ENCODE measurements at places on chromosomes 1 and 21.

DNA sequence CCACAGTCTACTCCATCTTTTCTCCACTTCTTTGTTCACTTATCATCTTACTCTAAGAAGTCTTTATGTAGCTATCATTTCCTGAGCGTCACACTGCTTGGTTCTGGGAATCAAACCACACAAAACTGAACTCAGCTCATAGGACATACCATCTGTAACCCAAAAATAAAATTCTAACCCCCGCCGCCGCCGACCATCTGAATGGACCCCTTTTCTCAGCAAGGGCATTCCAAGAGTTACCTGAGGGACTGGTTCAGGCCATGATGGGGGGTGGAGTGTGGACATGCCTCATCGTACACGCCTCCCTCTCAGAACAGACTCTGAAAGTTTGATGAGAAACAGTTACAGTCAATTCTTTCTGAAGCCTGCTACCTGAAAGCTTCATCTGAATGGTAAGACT lies 12.6 kb upstream of the CHI3L2 start:
- DNase-seq, result no peak

DNA sequence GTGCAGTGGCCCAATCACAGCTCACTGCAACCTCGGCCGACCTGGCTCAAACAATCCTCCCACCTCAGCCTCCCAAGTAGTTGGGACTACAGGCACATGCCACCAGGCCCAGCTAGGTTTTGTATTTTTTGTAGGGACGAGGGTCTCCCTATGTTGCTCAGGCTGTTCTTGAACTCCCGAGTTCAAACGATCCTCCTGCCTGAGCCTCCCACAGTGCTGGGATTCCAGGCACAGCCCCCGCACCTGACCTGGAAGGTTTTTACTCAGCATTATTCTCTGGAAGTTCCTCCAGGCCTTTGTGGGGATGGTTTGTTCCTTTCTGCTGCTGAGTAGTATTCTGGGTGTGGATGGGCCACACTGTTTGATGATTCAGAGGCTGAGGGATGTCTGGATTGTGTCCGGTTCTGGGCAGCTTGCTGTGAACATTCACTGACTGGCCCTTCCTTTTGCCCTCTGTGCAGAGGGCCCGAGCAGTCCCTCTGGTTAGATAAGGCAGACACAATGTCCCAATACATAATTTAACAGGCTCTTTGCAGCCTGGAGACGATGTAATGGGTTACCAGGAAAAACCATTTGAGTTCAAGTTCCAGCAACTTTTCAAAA lies 6.0 kb upstream of the TRAPPC10 start:
- no peak for DNase-seq

DNA sequence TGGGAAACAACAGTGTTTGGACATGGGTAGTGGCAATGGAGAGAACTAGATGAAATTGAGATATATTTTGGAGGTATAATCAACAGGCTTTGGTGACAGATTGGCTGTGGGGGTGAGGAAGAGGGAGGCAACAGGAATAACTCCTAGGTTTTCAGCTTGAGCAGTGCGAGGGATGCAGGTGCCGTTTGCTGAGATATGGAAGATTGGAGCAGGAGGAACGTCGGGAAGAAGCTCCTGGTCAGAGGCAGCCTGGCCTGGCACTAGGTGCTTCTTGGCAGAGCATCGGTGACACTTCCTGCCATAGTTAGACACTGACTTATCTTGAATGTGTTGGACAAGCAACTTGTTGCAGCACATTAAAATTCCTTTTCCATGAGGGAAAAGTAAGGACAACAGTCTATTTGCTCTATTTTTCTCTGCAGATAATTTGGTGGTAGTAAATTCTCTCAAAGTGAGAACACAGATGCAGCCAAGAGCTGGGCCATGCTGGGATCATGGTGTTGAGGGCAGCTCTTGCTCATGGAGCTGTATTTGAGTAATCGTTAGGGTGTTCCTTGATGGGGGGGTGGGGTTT lies 21.5 kb upstream of the MYSM1 start:
- DNase-seq, result no peak

- DNase-seq, result no peak
These were observed 1.7 kb downstream of the ANKRD65 start for GRCh38 chr1:1419363-1419812.

- peak; percentile 45 for DNase-seq
These were observed 46.5 kb downstream of the SAMD13 start for GRCh38 chr1:84347932-84348555.

DNA sequence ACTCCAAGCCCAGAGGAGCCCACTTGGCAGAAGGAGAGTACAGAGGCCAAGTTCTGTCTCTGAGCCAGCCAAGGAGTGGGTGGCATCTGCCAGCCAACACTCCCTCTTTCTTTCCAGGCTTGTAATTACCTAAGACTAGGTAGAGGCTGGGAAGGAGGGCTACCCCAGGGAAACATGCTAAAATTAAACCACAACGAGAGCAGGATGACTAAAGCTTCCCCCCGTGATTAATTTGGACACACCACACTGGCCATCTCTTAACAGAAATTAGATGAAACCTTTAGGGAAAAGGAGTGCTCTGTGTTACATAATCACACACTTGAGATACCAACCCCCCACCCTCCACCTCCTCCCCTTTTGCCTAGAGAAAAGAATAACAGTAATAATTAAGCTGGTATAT lies 102.1 kb upstream of the ZC3H12A start:
- no peak for DNase-seq

- DNase-seq, result no peak
These were observed 23.7 kb downstream of the FAF1 start for GRCh38 chr1:50936321-50936720.

- DNase-seq, result no peak
These were observed 71.5 kb upstream of the ACTL8 start for GRCh38 chr1:17683598-17683997.

DNA sequence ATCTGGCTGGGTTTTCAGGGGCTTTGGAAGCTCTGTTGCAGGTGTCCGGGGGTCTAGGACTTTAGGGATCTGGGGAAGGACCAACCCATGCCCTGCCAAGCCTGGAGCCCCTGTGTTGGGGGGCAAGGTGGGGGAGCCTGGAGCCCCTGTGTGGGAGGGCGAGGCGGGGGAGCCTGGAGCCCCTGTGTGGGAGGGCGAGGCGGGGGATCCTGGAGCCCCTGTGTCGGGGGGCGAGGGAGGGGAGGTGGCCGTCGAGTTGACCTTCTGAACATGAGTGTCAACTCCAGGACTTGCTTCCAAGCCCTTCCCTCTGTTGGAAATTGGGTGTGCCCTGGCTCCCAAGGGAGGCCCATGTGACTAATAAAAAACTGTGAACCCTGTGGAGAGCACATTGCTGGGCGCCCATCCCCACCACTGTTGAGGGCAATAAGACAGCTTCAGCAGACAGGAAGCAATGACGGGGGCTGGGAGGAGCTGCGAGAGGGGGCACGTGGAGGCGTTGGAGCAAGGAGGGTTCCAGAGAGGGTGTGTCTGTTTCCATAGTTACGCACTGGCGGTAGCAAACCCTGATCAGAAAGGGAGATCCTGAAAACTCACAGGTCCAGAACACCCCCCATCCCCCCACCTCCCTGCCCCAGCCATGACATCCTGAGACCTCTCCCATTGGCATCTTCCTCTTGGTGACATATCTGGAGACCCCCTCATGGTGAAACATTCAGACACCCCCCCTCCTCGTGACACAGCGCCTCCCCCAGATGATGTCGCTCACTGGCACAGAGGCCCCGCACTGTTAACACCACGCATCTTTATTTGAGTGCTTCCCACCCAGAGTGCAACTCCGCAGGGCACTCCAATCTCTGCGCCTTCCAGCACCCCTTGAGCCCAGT lies 8.4 kb downstream of the MYBPH start:
- no peak for DNase-seq

DNA sequence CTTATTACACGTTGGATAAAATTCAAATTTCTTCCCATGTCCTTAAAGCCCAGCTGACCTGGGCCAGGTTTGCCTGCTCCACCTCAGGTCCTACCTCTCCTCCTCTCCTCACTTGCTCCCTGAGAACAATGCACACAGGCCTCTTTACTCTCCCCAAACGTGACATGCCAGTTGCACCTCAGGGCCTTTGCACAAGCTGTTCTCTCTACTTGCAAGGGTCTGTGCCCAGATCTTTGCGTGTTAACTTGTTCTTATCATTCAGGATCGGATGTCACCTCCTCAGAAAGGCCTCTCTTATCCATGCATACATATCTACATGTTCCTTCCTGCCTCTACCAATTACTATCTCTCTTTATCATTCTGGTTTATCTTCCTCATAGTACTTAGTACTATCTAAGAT lies 14.7 kb upstream of the LEFTY1 start:
- DNase-seq, result no peak

DNA sequence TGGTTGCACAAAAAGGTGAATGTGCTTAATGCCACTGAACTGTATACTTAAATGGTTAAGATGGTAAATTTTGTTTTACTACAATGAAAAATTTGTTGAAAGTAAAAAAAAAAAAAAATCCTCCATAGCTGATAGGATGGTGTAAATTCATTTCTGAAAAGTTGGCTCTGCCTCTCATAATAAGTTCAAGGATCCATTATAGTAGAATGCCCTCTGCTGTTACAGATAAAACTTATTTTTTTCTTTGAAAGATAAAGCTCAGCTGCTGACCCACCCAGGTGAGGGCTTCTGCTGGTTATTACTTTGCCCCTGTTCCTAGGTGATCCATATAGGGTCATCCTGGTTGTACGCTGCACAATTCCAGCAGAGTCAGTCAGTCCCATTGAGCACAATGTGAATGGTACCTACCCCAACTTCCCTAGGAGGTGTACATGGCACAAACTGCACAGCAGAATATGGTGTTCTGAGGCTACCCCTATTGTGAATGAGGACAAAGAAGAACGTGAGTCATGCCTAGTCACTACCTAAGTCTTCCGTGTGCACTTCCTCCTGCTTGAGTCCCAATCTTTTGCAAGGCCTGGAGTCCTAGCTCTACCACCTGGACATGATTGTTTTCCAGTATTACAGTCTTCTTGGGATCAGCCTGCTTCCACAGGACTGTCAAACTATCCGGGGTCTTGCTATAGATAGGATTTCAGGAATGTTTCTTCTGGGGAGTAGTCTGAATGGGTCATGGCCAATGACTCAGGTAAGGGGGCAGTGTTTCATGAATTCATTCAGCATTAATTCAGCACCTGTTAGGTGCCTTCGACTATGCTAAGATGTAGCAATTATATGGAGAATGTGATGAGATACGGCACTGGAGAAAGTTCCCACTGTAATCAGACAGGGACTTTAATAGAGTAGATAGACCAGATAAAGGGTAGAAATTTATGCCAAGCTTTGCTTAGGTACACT lies 20.8 kb upstream of the CD5L start:
- DNase-seq, result no peak

- no peak for DNase-seq
These were observed 49.1 kb upstream of the IFNLR1 start for GRCh38 chr1:24235921-24236788.

DNA sequence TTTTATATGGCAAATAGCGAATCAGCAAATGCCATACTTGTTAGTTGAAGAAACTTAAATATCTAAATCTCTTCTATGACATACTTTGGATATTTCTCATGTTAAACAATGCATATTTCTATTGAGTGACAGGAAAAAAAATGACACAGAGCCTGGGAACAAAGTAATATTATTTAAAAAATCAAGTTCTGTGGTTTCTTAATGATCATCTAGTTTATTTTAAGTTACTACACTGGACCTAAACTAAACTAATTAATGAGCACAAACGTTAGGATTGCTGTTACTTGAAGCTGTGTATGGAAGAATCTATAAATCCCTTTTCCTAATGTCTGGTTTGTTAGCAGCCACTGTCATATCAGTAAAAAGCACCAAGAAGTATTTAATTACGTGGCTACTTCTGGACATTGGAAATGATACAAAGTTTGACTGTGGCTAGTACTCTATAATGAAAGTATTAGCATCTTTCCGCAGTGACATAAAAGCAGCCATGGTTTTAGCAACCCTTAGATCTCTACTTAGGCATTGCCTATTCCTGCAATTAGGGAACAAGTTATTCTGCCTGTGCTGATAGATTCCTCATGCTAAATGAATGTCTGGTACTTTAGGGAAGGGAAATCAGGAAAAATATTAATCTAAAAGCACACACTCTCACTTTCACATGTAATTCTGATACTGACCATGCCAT lies 981.7 kb upstream of the B3GALT2 start:
- no peak for DNase-seq

DNA sequence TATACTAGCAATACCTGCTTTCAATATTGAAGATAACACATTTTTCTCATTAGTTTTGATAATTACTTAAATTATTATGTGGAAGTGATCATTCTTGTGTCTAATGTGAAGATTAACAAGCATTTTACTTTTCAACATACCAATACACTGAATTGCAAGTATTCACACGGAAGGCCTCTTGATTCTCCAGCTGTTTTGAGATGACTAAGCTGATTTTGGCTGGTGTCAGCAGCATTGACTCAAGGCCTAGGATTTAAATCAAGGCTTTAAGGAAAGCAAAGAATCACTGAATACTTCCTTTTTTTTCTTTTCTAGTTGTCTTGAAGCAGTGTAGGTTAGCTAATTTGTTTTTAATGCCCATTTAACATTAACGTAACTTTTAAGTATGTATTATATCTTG lies 373.7 kb downstream of the SRGAP2C start:
- no peak for DNase-seq

GRCh38 chr1:207812778-207813511 lies 61.1 kb downstream of the CD46 start:
- no peak for DNase-seq

- no peak for DNase-seq
These were observed 32.3 kb upstream of the CRP start for GRCh38 chr1:159746666-159747065.

- DNase-seq, result no peak
These were observed 13.4 kb downstream of the LAPTM5 start for GRCh38 chr1:30744060-30744756.

DNA sequence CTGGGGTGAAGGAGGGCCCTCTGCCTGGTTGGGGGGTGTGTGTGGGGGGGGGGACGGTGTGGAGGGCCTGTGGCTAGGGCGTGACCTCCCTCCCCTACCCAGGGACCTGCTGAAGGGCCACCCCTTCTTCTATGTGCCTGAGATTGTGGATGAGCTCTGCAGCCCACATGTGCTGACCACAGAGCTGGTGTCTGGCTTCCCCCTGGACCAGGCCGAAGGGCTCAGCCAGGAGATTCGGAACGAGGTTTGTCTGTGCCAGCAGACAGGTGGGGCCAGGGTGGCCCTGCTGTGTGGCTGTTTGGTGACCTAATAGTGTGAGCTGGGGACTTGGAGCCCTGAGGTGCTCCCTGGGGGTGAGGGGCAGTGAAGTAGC lies 43.9 kb downstream of the COQ8A start:
- no peak for DNase-seq

GRCh38 chr1:155809088-155809487 lies 47.9 kb downstream of the GON4L start:
- no peak for DNase-seq

GRCh38 chr1:15946571-15947381 lies 29.1 kb downstream of the ZBTB17 start:
- DNase-seq, result no peak

- DNase-seq, result no peak
These were observed 410 bp downstream of the TXNDC12 start for GRCh38 chr1:52054496-52055065.

Data from body of pancreas (tissue), 4 donors.